ENCODE measurements at places on chromosomes 6 and 20.

GRCh38 chr6:33779290-33779689 is 9.6 kb downstream of the LEMD2 start:
- DNase-seq = no peak

DNA sequence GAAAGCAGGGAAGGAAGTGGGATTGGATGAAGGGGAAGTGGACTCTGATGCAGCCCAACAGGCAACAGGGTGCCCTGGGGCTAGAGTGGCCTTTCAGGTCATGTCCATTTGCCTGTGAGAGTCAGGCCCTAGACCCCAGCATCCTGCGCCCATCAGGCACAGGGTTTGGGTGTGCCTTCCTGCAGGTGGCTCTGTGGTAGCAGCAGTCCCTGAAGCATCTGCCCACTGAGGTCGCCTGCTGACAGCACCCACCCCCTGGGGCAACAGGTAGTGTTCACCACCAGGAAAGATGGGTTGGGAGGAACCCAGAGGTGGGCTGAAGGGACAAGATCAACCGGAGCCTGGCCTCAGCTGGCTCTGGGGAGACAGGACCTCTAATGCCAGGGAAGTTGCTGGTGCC is 3.6 kb downstream of the PACSIN1 start:
- no peak for DNase-seq

DNA sequence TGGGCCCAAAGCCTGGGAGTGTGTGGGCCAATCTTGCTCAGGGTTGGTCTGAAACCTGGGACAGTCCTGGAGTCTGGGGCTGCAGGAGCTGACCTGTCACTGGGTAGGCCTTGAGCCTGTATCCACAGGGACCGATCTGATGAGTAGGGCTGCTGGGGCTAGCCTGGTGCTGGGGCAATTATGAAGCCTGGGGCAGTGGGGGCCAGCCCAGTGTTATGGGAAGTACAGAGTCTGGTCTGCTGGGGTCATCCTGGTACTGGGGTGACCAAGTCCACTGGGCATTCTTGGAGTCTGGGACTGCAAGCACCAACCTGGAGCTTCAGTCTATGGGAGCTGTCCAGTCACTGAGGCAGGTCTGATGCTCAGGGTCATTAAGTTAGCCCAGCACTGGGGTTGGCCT is 20.7 kb downstream of the DEFB115 start:
- no peak for DNase-seq

- peak; percentile 73 for DNase-seq
Measured at GRCh38 chr20:61556111-61556510, 304.1 kb downstream of the CDH4 start.

DNA sequence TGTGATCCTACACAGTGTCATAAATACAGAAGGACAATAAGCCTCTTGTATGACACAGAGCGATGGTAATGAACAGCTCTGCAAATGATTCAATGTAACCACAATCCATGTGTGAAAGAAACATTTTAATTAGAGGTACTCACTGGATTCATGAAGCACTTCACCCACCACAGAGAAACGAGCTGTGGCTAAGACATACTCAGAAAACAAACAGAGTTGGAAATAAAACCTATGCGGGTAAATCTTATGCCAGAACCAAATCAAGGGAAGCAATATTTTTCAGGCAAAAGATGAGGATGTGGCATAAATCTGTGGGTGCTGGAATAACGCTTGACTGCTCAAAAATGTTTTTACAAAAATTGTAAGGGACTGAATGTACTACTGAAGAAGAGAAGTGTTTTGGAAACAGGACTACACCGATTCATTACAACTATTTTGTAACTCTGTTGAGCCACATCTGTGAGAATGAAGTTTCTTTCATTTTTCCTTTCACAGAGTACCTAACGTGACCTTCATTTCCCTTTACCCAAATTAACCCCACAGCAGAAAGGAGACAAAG is 112.1 kb downstream of the WDR27 start:
- no peak for DNase-seq

GRCh38 chr6:167826896-167827582 is at the start of gene AFDN:
TSS of gene AFDN (plus strand) at chr6:167826911. CDS start at chr6:167827133, 222 bp downstream.
- no peak for DNase-seq
